ENCODE measurements at places on chromosomes 3 and 15. TPM values are rescaled to one million over a fixed set of nuclear protein-coding genes. Genes with fewer than 3 reads are reported as not detected.

The SLC27A2 gene
- under 0.01 TPM for total RNA-seq

The MME gene
- total RNA-seq: 479 TPM

The MAP1A gene
- total RNA-seq: 60.9 TPM

The ARPP19 gene
- 133 TPM for total RNA-seq

The PARP3 gene
- total RNA-seq: 25.1 TPM

The FAH gene
- total RNA-seq: 21.9 TPM

The TMEM207 gene
- not detected for total RNA-seq

DNA sequence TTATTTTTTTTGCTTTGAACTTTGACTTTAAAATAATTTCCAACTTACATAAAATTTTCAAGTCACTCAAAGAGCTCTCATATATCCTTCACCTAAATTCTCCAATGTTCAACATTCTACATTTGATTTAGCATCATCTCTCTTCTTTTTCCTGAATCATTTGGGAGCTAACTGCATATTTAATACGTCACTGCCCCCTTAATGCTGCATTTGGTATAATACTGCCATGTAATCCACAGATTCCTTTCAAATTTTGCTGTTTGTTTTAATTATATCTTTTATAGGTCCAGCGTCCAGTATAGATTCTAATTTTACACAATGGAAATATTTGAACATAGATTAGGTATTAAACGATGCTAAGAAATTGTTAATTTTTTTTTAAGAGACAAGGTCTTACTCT is 2.3 kb upstream of the EIF2AK4 start:
- no peak for DNase-seq

- DNase-seq: no peak
Measured at GRCh38 chr3:59425942-59426341, 376.1 kb upstream of the CFAP20DC start.

GRCh38 chr3:72161881-72162595 is 377.1 kb upstream of the PROK2 start:
- DNase-seq: no peak

- no peak for DNase-seq
Measured at GRCh38 chr15:90449206-90449735, 61.2 kb downstream of the IQGAP1 start.

GRCh38 chr3:69032142-69032541 is 18.7 kb upstream of the EOGT start:
- DNase-seq: peak; percentile 74

DNA sequence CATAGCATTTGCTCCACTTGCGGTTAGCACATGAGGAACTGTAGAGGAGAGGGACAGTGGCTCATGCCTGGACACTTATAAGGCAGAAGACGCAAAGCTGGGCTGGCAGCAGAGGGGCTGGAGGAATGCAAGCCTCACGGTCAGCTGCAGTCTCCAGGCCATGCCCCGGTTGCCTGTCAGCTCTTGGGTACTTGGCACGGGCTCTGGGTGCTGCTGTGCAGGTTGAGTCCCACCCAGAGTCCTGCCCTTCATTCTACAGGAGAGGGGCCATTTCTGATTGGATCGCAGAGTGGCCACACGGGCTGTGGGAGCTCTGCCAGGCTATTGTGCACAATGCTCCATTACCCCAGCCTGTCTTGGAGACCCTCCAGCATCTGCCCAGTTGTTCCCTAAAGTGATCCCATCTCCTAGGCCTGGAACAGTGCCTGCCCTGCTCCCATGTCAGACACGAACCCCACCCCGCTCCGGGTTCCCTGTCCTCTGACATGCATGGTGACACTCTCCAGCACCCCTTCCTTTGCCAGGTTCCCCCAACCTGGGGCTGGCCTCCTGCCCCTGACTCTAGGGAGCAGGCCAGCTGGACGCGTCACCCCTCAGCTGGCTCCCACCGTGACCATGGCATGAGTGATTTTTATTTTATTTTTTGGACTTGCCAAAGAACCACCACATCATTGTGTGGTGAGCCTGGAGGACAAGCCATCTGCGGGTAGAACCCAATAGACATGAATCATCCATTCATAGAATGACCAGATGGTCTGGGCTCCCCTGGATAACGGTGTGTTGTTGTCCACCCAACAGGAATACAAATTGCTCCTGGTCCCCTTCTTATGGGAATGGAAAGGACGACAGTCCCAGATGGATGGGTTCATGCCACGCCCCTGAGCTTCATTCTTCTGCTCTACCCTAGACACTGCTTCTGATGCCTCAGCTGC is 51.0 kb upstream of the KLF13 start:
- no peak for DNase-seq

GRCh38 chr3:36405190-36405589 is 24.9 kb downstream of the STAC start:
- no peak for DNase-seq

DNA sequence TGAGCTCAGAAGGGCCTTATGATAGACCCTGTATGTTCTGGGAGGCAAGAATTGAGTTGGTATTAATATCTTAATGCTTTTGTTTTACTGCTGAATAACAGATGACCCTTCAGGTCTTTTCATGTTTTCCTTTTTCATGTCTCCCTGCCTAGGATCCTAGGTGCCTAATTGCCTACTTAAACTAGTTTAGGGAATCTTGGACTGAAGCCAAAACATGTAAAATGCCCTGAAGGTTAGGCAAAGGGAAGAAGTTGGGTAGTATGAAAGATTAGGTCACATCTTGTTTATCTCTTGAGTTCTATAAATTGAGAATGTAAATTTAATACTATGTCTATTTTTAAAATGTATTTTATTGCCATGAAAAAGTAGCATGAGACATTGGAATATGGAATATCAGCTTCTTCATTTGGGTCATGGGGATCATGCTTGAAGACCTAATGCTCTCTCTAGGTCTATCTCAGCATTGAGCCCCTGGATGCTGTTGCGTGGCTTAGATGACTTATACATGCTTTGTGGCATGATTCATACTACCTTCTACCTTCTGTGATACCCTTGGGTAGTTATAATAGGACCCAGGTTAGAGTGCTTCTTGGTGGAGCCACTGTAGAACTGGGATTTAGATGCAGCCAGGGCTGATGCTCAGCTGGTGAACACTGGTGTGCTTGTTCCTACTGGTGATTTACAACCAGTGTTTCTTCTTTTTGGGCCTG is 26.4 kb downstream of the RBM6 start:
- DNase-seq: no peak

DNA sequence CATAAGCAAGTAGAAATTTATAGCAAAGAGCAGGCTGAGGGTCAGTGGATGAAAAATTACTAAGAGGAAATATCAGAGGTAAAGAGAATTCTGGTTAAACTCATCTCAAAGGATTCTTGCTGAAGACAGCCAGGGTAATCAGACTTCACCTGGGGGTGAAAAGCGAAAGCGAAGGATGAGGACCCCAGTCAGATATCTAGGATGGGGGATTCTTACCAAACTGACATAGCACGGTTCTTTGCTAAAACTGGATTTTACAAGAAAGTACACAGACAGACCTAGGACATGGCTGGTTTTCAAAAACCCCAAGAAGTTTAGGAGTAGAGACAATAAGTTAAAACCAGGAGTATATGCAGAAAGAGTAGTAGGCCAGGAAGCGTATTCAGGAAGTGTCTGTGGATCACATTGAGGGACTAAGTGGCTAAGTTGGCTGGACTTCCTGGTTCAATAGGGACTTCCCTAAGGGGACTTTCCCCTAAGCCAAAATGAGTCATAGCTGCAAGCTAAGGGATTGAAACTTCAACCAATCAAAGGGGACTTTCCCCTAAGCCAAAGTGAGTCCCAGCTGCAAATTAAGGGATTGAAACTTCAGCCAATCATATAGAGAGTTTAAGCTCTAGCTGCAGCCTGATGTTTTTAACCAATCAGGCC is 2.4 kb upstream of the CFAP91 start:
- peak; percentile 3 for DNase-seq

DNA sequence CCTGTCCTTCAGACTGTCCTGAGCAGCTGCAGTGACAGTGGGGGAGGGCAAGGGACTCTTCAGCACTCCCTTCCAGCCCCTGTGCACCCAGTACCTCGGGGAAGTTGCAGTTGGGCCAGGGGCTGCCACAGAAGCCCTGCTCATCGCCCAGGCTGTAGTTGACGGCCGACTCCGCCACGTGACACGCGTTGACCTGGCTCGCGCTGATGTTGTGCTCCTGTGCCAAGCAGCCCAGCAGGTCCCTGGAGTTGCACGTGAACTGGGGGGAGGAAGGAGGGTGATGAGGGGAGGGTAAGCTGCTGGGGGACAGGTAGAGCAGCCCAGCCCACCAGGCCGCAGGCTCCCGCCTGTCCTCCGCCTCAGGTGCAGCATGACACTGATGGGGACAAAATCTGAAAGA is 101.2 kb downstream of the SEC22A start:
- DNase-seq: no peak

- DNase-seq: no peak
Measured at GRCh38 chr3:9703736-9704346, at the start of gene CPNE9. TSS of gene CPNE9 (plus strand) at chr3:9703833. CDS start at chr3:9703997, 164 bp downstream.

GRCh38 chr3:50687127-50687751 is 12.5 kb downstream of the DOCK3 start:
- no peak for DNase-seq

DNA sequence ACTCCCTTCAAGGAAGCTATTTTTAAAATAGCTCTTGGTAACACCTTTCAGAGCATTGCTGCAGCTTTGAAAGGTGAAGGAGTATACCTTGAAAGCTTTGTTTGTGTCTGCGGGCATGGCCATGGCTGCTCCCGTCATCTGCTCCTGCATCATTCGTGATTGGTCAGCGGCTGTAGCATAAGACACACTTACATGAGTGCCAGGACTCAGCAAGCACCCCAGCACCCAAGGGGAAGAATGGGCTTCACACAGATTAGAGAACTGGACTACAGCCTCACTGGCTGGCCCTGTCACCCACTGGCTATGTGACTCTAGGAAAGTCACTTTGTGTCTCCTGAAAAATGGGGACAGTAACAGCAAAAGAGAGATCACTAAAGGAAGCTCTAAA is 17.0 kb downstream of the EMC3 start:
- no peak for DNase-seq

DNA sequence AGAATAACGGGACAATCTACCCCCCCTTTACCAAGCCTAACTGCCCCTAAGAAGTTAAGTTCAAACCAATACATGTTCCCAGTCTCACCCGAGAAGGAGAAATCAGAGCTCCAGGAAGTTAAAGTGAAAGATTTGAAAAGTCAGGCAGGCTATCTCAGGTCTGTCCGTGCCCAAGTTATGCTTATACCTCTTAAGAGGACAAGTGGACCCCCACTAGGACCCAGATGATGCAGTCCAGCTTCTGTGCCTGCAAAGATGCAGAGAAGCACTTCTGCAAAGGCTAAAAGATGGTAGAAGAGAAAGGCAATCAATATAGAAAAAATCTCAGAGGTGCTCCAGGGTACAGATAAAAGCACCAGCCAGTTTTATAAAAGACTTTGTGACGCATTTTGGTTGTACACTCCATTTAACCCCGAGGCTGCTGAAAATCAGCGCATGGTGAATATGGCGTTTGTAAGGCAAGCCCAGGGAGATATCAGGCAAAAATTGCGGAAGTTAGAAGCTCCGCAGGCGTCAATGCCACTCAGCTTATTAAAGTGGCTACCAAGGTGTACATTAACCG is 9.8 kb upstream of the SLC9C1 start:
- DNase-seq: peak; percentile 13

DNA sequence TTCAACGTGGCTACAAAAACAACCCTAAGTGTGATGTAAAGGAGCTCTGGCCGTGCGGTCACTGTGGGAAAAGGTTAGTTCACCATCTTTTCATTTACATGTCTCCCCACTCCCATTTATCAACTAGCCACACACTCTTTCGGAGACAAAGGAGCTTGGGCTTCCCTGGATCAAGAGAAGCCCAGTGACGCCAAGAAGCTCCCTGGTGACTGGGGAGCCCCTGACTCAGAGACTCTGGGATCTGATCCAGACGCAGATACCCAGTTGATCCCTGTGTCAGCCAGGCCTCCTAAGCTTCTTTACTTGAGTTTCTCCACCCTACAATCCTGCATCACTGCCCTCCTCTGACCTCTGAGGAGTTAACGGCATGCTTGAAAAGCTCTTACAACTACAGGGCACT is 43.9 kb downstream of the HEG1 start:
- peak; percentile 84 for DNase-seq

GRCh38 chr15:79451361-79451999 is 19.3 kb downstream of the MINAR1 start:
- DNase-seq: no peak

All from fibroblast of villous mesenchyme (primary cell).